ENCODE measurements at places on chromosomes 6 and 20.
A peak's percentile ranks its signal among the peaks of the same experiment; 100 is the strongest.

DNA sequence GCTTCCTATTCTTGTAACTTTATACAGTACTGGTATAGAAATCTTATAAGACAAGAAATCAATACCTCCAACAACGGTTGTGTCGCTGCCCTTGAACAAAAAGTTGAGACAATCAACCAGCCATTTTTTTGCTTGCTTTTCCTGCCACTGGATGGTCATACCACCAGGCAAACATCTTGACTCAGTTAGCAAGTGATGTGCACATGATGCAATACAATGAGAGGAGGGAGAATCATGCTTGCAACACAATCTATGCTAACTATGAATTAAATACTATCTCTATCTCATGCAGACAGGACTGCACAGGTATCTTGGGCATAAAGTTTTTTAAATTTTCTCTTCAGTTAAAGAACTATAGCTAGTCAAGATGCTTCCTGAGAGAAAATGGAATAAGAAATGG lies 877.7 kb upstream of the CITED2 start:
- no peak for DNase-seq

DNA sequence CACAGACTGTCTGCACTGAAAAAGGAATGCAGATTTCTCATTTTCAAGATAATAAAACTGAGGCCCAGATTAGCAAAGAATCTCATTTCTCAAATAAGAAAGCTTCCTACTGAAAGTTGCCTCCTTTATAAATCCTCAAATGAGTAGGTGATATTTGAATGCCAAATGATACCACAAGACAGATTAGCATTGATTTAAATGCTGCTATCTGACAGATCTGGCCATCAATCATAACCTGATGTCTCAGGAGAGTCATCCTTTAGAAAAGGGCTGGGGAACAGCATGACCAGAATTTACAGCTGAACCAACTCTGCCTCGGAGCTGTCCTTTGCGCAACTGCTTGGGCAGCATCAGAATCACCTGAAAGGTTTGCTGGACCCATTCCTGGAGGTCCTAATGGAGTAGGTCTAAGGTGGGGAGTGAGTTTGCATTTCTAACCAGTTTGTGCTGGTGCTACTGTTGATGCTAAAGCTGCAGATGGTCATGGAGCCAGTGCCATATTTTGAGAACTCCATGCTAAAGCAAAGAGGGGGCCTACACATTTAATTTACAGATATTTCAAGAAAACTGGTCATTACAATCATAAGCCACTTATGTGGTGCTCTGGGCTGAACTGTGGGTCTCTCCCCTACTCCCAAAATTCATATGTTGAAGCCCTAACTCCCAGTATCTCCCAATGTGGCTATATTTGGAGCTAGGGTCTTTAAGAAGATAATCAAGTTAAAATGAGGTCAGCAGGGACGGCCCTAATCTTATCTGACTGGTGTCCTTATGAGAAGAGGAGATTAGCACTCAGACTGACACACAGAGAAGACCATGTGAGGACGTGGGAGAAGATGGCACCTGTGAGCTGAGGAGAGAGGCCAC lies 295.5 kb upstream of the JARID2 start:
- DNase-seq: no peak

DNA sequence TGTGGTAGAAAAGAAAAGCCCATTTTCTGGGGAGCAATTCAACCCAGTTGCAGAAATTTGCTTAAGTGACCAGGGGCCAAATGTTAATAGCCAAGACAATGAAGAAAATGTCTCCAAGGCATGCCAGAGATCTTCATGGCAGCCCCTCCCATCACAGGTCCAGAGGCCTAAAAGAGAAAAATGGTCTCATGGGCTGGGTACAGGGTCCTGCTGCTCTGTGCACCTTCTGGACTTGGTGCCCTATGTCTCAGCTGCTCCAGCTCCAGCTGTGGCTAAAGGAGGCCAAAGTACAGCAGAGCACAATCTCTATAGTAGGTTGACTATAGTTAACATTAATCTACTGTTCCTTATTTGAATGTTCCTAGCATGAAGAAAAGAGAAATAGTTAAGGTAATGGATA lies 44.7 kb downstream of the FRK start:
- DNase-seq: no peak

DNA sequence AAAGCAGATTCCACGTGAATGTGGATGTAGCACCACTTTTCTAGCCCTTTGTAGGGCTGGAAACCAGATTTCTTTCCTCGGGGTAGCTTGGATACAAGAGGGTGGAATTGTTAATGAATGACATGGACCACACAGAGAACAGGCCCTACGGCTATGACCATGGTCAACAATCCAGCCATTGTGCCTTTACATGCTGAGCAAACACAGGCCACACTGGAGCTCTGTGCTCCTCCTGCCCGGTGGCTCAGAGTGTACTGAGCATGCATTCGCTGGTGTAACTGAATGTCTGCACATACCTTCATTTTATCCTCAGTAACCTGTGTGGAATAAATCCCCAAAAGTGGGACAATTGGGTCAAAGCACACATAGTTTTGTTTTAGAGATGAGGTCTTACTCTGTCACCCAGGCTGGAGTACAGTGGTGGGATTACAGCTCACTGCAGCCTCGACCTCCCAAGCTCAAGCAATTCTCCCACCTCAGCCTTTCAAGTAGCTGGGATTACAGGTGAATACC lies 32.8 kb downstream of the LRP11 start:
- DNase-seq: no peak

GRCh38 chr20:6061544-6061943 lies 7.7 kb upstream of the LRRN4 start:
- no peak for DNase-seq

DNA sequence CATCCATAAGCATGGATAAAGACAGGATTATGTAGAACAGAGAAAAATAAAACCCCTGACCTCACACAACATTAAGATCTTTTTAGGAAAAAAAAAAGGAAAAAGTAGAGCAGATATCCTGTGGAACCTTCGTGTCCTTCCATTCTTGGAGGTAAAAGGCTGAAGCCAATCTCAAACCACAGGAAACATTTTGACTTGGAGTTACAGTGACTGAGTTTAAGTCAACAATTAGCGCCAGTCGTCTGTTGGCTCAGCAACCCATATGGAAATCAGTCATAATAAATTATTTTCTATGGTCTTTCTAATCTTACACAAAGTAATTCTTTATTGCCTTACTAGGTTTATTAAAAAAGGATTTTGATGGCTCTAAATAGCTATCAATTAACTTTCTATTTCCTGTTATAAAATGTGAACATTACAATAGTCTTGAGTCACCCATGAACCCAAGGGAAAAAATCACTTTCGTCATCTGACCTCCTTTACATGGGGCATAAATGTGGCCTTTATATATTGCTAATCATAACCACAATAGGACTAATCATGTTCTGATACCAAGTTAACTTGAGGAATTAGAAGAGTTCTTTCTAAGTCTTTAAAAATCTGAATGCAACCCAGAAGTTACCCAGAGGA lies 592.9 kb downstream of the TFAP2B start:
- DNase-seq: no peak

- DNase-seq: no peak
Measured at GRCh38 chr6:36230371-36230770, 33.8 kb downstream of the BRPF3 start.

DNA sequence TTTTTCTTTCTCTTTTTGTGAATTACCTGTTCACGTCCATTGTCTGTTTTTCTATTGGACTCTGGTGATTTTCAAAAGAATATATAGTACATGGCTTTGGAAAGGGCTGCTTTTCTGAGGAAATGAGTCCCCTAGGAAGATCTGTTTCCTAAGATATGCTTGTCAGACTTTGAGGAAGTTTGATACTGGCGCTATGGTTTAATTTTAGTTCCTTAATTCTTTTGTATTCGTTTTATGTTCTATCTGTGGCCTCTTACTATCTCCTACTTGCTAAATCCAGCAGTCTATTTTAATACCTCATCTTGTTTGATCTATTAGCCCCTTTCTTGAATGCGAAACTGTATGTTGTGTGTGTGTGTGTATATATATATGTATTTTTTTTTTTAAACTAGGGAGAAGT lies 101.9 kb downstream of the LIN28B start:
- DNase-seq: no peak

DNA sequence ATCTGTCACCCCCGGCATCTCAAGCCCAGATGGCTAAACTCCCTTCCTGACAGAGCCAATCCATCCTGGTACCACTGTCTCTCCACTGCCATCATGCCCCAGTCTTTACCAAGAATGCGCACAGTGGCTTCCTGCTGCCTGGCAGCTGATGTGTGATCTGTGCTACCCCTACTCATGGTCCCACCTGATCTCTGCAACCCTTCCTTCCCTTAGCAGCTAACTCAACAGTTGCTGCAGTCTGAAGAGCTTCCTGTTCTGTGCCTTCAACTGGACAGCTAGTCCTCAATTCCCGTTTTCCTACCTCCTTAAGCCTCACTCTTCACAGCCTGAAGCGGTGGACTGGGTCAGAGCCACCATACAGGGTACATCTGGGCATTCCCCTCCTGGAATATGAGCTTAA lies 7.6 kb upstream of the FAM83C start:
- DNase-seq: peak; percentile 34

- peak; percentile 66 for DNase-seq
Measured at GRCh38 chr6:110053395-110054240, 75.5 kb downstream of the GPR6 start.

DNA sequence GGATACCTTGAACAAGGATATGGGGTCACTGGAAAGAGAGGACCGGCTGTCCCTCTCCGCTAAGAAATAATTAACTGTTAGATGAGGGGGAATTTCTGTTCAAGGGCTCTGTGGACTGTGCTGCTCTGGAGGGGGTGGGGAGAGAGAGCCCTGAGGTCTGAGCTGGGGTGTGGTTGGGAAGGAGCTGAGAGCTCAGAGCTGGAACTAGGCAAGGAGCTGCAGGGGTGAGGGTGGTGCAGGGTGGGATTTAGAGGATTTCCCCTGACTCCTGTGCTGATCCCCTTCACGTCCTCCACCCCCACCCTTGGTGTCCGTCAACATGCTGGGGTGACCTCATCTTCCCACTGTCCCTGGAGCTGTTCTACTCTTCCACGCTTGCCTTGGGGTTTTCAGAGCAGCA lies 52.5 kb downstream of the HLA-A start:
- DNase-seq: no peak

DNA sequence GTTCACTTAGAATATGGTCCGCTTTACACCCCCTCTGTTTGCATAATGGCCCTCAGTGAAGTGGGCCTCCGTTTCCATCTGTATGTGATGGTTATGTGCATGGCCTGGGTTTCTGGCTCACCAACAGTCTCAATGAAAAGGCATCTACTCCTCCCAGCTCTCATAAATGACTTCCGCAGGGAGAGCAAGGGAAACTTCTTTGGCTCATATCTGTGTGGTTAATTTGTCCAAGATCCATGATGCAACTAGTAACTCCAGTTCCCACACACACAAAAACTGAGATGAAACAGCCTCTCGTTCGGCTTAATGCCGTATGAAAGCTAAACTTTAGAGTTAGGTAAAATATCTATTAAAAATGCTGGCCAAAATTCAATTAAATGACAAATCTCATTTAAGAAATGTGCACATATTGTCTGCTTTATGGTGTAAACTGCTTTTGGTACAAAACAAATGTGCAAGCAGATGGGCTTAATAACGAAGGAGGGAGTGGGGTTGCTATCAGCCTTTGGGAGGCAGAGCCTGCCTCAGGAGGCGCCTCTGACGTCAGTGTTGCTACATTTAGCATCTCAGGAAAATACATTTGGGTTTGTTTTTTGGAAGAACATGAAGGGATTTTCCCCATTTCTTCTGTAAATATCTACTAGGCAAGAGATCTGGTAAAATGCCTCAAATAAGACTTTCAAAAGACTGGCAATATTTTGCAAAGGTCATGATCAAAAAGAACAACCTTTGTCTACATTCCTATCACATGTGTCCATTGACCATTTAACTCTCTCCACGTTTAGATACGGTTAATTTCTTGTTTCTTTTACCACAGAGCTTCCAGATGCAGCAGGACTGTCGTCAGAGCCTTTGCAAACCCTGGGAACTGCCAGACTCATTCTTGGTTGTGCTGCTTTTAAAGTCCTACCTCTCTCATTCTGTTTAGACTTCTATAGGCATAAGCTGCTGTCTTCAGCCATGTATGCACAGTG lies 96.8 kb downstream of the ARMC2 start:
- DNase-seq: peak; percentile 36

- no peak for DNase-seq
Measured at GRCh38 chr6:143598466-143599080, 79.2 kb upstream of the PHACTR2 start.

DNA sequence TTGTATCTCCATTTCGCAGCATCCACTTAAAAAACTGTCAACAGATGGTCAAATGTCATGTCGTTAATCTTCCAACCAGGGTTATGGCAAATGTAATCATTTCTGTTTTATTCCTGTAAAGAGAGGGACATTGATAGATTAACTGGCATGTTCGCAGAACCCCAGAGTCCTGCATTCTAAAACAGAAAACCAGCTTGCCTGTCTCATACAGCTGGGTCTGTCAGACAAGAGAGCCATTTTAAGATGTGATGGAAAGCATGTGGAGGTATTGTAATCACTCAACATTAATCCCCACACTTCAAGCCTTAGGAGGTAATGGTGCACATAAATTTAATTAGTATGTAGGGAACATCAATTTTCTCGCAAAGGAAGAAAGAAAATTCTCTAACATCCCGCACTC lies 4.4 kb downstream of the SMLR1 start:
- DNase-seq: no peak

DNA sequence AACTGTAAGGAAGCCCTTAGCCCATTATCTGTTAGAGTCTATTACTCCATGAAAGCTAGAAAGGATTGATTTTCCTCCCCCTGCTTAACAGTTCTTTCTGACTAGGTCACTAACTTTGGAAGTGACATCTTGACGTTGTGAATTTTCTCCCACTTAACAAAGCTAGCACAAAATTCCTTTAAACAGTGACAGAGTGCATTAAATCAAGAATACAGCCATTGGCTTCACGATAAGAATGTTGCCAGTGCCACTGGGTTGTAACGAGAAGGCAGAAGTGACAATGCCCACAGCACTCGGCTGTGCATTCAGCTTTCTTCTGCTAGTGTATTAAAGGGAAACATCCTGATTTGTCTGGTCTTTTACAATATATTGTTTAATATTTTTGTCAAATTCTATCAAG lies 182.7 kb upstream of the DTNBP1 start:
- DNase-seq: no peak

DNA sequence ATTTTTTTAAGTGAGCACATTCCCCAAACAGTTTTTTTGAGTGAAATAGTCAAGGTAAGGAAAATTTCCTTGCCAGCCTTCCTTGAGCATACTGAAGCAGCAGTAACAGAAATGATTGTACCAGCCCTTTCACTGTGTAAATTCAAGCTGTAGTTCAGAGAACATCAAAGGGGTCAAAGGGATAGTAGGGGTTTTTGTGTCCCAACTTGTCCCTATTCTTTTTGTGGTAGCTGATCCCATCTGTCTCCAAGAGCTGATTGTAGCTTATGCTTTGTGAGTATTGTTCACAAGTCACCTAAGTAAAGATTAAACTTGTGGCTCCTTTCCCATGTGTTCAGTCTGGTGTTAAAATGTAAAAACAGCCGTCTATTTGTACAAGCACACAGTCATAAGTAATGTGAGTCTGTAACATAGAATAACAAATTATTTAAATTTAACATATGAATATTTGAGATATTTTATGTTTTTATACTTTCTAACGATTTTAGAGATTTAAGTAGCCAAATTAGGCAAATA lies 185.0 kb downstream of the CENPW start:
- DNase-seq: no peak

Measured in NCI-H2171 treated with DMSO at 0.1 percent for 48 hours (cell line).